Skin of body (tissue), 3 donors: ENCODE measurements at places on chromosomes 16 and 17.

GRCh38 chr16:64094992-64095634 lies 1026.8 kb downstream of the CDH11 start:
- no peak for DNase-seq

DNA sequence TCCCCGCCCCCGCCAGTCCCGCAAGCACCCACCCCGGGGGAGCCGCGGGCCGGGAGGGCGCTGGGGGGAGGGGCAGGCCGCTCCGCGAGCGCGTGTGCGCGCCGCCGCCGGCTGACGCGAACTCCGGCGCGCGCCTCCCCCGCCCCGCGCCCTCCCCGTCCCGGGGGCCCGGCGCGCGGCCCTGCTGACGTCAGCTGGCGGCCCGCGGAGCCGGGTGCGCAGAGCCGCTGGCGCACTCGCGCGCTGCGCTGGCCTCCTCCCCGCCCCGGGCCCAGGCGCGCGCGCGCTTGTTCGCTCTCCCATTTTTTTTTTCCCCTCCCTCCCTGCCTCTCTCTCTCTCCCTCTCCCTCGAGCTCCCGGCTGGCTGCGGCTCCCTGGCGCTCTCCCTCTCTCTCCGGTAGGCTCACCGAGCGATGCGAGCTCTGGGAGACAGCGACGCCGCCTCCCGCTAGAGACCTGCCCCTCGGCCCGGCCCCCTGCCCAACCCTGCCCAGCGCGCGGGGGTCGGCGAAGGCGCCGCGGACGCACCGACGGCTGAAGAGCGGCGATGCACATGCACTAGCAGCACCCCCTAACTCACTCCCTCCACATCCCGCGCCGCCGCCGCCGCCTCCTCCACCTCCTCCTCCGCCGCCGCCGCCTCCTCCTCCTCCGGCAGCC lies at the start of gene GNAO1:
TSS of gene GNAO1 (plus strand) at position 334 of the 660 bp plus-strand sequence. CDS start 747 bp downstream, outside the sequence.
- peak; percentile 48 for DNase-seq

- DNase-seq = peak; percentile 57
Observed at GRCh38 chr16:11349599-11350276, 4.5 kb downstream of the RMI2 start.

GRCh38 chr17:48301002-48301401 lies 129.0 kb downstream of the SKAP1 start:
- no peak for DNase-seq

DNA sequence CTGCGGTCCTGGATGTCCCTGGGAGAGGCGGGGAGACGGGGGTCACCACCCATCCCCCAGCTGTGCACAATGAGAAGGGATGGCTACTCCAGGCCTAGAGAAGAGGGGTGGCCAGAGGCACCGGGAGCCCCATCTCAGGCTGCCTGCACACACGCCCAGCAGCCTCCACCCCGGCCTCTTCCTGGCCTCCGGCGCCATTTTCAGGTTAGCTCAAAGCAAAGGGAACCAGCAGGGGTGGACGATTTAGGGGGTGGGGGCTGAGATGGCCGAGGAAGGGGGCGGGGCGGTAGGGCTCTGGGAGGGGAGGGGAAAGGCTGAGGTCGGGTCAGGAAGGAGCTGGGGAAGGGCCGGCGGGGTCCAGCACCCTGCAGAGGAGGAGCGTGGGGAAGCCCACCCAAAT lies 42.8 kb downstream of the SRCIN1 start:
- DNase-seq = no peak

GRCh38 chr16:89573826-89574680 lies 1.5 kb upstream of the CPNE7 start:
- no peak for DNase-seq

- DNase-seq = no peak
Observed at GRCh38 chr16:77812856-77813500, 24.6 kb downstream of the VAT1L start.

DNA sequence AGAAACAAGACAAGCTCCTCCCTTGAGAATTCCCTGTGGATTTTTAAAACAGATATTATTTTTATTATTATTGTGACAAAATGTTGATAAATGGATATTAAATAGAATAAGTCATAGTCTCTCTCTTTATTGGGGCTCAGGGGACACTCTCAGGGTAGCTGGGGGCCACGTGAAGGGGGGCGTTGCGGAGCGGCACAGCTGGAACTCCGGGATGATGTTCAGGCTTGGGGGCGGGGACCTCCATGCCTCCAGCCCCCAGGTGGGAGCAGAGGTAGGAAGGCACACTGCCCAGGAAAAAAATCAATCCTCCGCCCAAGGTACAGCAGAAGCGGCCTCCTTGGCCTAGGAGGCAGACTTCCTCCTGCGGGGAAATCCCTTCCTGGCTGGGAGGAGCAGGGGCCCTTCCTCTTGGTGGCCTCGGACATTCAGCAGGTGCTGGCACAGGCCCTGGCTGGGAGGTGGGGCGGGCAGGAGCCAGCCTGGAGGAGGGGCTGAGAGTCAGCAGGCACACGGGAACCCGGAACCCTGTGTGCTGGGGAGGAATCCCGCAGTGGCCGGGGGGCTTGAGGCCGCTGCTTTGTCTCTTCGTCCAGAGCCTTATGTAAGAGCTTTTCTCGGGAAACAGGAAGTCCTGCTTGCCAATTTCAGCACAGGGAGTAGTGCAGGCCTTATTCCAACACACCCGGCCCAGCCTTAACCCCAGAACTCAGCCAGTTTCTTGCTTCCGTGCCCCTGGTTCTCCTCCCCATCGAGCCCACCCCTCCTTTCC lies 591 bp upstream of the TNFSF13 start:
- DNase-seq = peak; percentile 89

- no peak for DNase-seq
Observed at GRCh38 chr16:57223057-57223456, 22.0 kb upstream of the ARL2BP start.

- peak; percentile 81 for DNase-seq
Observed at GRCh38 chr16:85928401-85928820, 29.4 kb downstream of the IRF8 start.

- no peak for DNase-seq
Observed at GRCh38 chr17:2624292-2624731, 30.9 kb downstream of the PAFAH1B1 start.

- DNase-seq = no peak
Observed at GRCh38 chr17:83079766-83080578, 563 bp downstream of the METRNL start.

- no peak for DNase-seq
Observed at GRCh38 chr17:32828822-32829221, 48.1 kb downstream of the MYO1D start.
